Activated CD4-positive, alpha-beta T cell treated with anti-CD3 and anti-CD28 coated beads for 1 hour (primary cell): ENCODE measurements at places on chromosomes 12 and 14.
A peak's percentile ranks its signal among the peaks of the same experiment; 100 is the strongest.

DNA sequence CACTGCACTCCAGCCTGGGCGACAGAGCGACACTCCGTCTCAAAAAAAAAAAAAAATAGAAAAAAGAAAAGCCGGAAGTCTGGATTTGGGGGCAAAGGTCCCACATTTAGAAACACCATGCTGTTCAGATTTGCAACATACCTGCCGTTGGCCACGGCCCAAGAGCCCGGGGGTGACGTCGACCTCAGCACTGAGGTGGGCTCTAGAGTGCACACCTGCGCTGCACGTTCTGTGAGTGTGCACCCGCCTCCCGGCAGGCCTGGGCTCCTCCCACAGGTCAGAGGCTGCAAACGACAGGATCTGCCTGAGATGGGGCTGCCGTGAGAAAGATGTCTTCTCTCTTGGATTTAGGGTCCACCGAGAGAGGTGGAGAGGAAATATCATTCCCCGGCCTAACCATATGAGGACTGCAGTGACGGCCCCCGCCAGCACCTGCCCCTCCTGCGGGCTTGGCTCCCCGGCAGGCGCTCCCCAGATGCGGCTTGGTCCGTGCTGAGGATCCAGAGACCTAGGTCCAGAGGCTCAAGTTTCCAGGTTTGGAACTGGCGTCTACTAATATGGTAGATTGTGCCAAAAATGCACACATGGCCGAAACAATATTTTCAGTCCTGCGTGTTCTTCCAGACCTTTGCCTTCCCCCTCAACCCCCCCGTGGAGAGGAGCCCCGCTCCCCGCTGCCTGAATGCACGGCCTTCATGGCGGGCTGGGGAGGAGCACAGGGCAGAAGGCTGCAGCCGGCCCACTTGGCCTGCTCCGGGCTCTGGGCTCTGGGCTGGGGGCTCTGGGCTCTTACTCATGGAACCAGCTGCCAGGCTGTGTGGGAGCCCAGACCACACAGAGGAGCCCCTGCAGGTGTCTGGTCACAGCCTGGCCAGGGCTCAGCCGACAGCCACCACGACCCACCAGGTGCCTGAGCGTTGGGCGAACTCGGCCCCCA is 58.8 kb upstream of the FBRSL1 start:
- DNase-seq = no peak

- DNase-seq = no peak
Measured at GRCh38 chr14:89061696-89062095, 237.2 kb downstream of the TTC8 start.

GRCh38 chr14:105055334-105055733 is 9.9 kb downstream of the GPR132 start:
- no peak for DNase-seq

DNA sequence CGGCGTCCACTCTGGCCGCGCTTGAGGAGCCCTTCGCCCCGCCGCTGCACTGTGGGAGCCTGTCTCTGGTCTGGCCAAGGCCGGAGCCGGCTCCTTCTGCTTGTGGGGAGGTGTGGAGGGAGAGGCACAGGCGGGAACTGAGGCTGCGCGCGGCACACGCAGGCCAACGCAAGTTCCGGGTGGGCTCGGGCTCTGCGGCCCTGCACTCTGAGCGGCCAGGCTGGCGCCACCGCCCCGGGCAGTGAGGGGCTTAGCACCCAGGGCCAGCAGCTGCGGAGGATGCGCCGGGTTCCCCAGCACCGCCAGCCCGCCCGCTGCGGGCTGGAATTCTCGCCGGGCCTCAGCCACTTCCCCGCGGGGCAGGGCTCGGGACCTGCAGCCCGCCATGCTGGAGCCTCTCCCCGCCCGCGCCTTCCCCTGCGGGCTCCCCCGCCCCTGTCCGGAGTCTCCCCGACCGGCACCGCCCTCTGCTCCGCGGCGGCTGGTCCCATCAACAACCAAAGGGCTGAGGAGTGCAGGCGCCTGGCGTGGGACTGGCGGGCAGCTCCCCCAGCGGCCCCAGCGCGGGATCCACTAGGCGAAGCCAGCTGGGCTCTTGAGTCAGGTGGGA is 921.2 kb upstream of the FOXG1 start:
- DNase-seq = no peak

GRCh38 chr14:50542941-50543418 is 10.6 kb upstream of the MAP4K5 start:
- DNase-seq = no peak

GRCh38 chr12:111204788-111205241 is 164.1 kb downstream of the PHETA1 start:
- DNase-seq = no peak

DNA sequence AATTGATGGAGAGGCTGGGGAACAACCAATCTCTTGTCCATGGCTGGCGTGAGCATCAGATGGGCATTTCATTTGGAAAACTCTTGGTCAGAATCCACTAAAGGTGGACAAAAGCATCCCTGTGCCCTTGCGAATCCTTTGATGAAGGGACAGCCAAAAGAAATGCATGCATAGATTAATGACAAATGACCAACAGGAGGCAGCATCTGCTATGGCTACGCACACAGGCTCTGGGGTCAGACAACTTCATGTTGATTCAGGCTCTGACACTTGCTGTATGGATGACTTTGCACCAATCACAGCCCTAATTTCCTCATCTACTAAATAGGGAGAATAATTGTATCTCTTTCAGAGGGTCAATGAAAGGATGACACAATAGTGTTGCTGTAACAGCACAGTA is 117.5 kb downstream of the ASCL4 start:
- DNase-seq = no peak

DNA sequence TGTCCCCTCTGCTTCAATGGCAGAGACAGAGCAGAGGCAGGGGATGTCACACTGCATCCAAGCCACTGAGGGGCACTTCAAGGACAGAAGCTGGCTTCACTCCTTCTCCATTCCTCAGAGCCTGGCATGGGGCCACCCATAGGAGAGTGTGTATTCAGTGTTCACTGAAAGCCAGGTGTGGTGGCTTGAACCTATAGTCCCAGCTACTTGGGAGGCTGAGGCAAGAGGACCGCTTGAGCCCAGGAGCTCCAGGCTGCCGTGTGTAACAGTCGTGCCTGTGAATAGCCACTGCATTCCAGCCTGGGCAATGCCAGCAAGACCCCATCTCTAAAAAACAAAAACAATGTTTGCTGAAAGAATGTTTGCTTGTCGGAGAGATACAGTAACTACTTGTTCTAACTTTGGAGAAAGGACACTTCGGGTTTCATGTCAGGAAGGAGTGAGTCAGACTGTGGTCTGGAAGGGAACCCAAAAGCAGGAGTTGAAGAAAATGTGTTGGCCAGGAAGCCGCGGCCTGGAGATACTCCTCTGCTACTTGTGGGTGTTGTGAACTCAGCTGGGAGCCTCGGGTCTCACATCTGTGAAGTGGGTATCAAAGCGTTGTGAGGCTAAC is 43.4 kb downstream of the ELK3 start:
- peak; percentile 35 for DNase-seq

- DNase-seq = no peak
Measured at GRCh38 chr14:22433069-22433468, 156.0 kb downstream of the DAD1 start.
